Esophagus mucosa (tissue), 1 donor: ENCODE measurements at places on chromosomes 13 and 19. TPM values are rescaled to one million over a fixed set of nuclear protein-coding genes. Genes with fewer than 3 reads are reported as not detected.

Gene KL
- 0.24 TPM for total RNA-seq

Gene CDADC1
- total RNA-seq, result 4.9 TPM

Gene RAB8A
- 57.9 TPM for total RNA-seq

Gene NPHS1
- total RNA-seq, result not detected

Gene CRLF1
- total RNA-seq, result 7.9 TPM

Gene PDX1
- total RNA-seq, result not detected

Gene CLEC4M
- total RNA-seq, result not detected

Gene CLEC11A
- total RNA-seq, result 2.7 TPM

Gene GZMM
- not detected for total RNA-seq

Gene TTC9B
- total RNA-seq, result not detected

Gene SHISA7
- total RNA-seq, result not detected

Gene CLEC17A
- 0.20 TPM for total RNA-seq

Gene FLT1
- total RNA-seq, result 5.3 TPM

Gene OVOL3
- not detected for total RNA-seq

Gene PTPRH
- 3.6 TPM for total RNA-seq

Gene METTL21C
- total RNA-seq, result not detected

Gene TMPRSS9
- total RNA-seq, result not detected

Gene FAM216B
- total RNA-seq, result not detected

Gene LIM2
- not detected for total RNA-seq

Gene ZNF837
- 2.7 TPM for total RNA-seq

Gene ACER1
- 1.8 TPM for total RNA-seq

Gene GSX1
- total RNA-seq, result not detected

Gene SLC27A5
- total RNA-seq, result 6.4 TPM

Gene SCEL
- 251 TPM for total RNA-seq

Gene GNG7
- 0.68 TPM for total RNA-seq

Gene TPP2
- 17.3 TPM for total RNA-seq

Gene MAP2K7
- 15.4 TPM for total RNA-seq

Gene SYNGR4
- not detected for total RNA-seq

Gene ZNF264
- total RNA-seq, result 24.6 TPM

Gene CD70
- total RNA-seq, result not detected

Gene TSSK6
- 1.4 TPM for total RNA-seq

Gene CACNG8
- total RNA-seq, result not detected

Gene TEX30
- total RNA-seq, result 7.9 TPM

Gene IL4I1
- total RNA-seq, result not detected

Gene NLRP12
- 0.12 TPM for total RNA-seq

Gene IGSF23
- total RNA-seq, result not detected

Gene SHC2
- 1.7 TPM for total RNA-seq
